RWPE2 (cell line): ENCODE measurements at places on chromosomes 3 and 15.

GRCh38 chr3:148992027-148992634 lies 791 bp downstream of the GYG1 start:
- DNase-seq = no peak

- no peak for DNase-seq
Observed at GRCh38 chr15:74402873-74403587, 30.7 kb downstream of the SEMA7A start.

DNA sequence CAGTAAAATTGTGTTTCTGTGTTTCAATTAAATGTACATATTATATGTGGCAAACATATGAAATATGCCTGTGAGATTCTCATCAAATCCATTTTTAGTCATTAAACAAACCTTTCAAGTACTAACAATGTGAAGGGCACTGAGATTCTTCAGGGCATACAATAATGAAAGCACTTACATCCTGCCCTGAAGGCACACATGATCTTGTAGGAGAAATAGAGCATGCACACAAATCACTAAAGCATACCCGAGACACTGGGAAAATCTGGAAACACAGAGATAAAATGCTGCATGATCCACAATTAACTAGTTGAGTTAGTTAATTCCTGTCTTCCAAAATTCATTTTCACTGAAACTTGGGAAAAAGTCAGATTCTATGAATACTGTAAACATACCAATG lies 810.5 kb upstream of the NECTIN3 start:
- DNase-seq = no peak

GRCh38 chr3:46539443-46540005 lies 26.6 kb downstream of the LRRC2 start:
- DNase-seq = no peak

DNA sequence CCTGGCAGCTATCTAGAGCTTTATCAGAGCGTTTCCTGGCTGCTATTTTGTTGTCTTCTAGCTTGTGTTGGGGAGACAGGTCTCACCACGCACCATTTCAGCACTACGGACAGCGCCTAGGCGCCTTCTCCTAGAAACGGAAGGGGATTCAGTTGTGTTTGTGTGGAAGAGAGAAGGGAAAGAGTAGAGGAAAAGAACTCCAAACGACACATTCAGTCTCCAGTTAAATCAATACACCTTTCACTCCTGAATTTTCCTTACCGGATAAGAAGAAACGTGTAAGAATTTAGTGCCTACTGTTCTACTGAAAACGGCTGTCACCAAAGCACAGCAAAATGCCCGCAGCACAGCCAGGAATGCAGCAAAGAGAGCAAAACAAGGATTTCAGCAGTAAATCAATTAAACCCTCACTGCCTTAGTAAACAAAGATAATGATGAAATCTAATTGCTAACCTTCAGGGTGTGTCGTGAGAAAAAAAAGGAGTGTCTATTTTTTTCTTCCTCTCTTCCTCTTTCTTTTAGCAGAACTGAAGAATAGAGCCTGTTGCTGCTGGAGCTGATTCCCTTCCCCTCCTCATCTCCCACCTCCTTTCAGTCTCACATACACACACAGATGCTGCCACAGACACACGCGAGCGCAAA lies 412 bp upstream of the CTXN2 start:
- DNase-seq = peak; percentile 77

GRCh38 chr3:64687781-64688604 lies at the start of gene ADAMTS9:
ADAMTS9 (minus strand) TSS chr3:64688000; CDS start chr3:64687657, 343 bp downstream.
- DNase-seq = no peak

DNA sequence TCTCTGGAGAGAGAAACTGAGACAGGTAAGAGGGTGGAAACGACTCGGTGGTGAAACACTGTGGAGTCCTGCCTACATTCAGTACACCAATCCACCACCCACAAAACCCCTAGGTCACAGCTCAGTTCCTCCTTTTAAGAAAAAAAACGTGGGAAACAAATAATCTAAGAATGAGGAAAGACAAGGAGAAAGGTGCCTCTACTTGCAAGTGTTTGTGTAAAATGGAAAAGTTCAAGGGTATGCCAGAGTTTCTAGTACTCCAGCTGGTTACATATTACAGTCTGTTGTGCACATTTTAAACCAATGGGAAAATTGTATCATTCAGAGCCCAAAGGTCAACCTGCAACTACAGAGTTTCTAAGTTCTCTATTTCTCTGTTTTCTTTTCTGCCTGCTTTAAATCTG lies 32.2 kb downstream of the HGD start:
- DNase-seq = no peak

DNA sequence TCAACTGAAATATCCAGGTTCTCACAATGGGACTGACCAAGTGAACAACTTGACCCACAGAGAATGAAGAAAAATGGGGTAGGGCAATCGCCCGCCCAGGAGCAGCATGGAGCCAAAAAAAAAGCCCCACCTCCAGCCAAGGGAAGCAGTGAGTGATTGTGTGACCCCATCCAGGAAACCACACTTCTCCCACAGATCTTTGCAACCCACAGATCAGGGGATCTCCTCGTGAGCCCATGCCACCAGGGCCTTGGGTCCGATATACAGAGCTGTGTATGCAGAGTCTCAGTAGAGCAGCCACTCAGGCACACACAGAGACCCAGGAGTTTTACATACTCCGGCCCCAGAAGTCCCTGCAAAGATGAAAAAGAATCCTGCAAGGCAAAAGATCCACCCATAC lies 35.7 kb downstream of the PYGO1 start:
- DNase-seq = no peak

GRCh38 chr3:187946163-187946691 lies 201.0 kb upstream of the BCL6 start:
- DNase-seq = no peak
